ENCODE measurements at places on chromosomes 12 and 14.
A peak's percentile ranks its signal among the peaks of the same experiment; 100 is the strongest.

GRCh38 chr12:111635524-111635923 lies 36.4 kb upstream of the ATXN2 start:
- DNase-seq = no peak

DNA sequence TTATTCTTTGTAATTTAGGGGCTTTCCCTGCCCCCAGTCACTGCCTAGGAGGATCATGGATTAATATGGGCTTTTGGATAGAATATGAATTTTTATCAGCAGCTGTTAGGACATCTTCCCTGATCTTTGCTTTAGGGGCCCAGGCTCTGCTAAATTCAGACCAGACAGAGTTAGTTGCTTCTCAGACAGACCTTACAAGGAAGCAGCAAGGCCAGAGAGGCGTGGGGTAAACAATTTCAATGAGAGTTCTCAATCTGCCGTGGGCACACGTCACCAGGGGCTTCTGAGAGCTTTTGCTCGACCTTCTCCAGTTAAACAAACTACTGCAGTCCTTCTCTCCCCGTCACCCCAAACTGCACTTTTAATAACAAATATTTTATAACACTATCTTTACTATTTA lies 27.7 kb downstream of the FGF6 start:
- no peak for DNase-seq

DNA sequence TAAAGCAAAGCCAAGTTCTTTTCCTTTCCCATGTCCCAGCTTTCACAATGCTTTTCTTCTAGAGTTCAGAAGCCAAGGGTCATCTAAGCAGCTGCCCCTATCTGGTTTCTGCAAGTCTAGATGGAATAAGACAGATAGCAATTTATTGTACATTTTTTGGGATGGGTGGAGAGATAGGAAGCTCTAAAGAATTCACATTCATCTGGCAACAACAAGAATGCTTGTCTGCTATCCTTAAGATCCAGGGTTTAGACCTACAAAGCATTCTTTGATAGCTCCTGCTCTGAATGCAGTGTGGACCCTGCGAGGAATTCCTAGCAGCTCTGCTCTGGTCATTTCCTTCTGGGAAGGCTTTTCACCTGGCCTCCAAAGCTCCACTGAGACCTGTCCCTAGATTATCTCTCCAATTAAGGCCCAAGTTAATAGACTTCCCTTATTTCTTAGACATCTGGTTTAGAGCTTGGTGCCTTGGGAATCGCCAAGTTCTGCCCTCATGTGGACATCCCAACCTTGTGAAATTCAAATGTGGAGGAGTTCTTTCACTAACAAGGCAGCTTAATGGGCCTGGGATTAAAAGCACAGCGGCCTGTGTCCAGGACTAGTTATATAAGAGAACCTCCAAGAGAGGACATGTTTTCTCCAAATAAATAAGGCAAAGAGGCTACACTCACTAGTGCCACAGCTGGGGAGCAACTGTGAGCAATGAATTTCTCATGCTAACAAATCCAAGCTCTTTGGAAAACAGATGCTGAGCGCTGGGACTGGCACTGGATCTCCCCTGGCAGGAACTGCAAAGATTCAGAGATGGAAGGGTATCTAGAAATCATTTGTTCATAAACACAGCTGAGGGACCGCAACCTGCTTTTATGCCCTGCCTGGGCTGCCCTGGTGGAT lies 384.5 kb upstream of the DDHD1 start:
- no peak for DNase-seq

DNA sequence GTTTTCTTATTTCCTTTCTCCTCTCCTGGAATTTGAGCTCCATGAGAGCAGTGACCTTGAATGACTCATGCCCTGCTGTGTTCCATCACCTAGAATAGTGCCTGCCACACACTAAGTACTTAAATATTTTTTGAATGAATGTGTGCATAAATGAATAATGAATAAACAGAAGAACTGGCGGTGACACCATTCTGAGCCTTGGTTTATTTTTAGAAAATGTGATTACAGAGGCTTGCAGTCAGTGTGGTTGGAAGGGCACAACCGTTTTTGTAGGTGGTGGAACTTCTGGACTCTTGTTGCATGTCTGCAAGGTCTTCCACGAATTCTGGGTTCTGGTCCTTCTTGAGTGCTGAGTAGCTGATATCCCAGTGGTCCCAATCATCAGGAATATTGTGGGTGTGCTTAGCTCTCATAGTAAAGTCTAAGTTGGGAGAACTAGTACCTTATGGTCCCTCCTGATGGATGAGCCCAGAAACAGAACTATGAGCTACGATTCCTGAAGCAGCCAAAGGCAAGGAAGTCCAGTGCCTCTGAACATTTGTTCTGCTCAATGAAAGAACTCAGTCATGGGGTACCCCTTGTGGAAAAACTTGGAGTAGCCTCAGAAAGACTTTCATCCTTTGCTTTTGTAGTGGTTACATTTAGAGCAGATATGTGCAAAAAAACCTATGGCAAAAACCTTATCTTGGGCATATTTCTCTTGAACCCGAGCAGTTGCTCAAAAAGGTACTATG lies 28.8 kb upstream of the BHLHE41 start:
- no peak for DNase-seq

DNA sequence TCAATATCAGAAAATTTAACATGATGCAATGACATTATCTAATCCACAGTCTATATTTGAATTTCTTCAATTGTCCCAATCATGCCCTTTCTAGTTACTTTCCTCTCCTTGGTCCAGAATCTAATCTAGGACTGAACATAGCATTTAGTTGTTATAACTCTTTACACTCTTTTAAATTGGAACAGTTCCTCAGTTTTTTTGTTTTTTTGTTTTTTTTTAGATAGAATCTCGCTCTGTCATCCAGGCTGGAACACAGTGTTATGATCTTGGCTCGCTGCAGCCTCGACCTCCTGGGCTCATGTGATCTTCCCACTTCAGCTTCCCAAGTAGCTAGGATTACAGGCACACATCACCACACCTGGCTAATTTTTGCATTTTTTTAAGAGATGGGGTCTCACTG lies 63.1 kb downstream of the RERG start:
- no peak for DNase-seq

DNA sequence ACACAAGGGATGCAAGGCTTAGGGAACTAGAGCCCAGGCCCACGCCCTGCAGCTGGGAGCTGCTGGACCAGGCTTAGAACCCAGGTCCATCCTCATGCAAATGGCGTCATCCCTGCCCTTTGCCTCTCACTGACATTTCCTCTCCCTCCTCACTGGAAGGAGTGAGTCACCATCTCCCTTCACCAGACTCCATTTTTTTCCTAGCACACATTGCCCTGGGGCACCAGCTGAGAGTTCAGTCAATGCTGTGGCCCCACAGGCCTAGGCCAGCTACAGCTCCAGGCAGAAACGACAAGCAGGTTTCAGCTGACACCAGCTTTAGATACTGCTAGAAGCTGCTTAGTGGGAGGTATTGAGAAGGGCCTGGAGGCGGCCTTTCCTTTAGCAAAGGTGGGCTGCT lies 98.9 kb downstream of the RIMBP2 start:
- no peak for DNase-seq

DNA sequence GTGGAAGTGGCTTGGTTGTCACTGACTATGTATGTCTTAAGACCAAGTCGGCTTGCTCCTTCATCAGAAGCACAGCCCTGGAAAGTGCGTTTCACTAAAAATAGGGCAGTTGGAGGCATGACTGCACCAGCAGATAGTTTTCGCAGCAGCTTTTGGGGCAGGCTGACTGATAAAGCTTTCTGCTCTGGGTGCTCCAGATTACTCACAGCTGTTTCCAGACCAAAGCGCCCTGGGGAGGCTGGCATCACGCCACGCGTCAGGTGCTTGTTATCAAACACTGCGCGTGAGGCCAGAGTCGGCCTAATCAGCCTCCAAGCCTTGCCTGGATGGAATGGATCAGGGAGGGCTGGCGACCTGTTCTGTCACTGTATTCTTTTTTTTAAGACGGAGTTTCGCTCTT lies 13.3 kb upstream of the LRRC10 start:
- no peak for DNase-seq

DNA sequence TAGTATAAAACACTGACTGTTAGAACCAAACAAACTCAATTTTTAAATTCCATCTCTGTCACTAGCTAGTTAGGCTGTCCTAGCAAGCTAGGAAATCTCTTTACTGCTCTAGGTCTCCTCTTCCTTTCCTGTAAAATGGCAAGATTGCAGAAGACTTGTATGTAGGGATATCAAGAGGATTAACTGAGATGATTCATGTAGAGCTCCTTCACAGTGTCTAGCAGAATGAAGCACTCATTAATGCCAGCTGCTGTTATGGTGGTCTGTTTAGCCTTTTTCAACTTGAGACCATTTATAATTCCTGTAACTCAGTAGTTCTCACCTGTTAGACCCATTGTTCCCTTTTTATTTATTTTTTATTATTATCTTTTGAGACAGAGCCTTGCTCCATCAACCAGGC lies 67.8 kb upstream of the KCNH3 start:
- no peak for DNase-seq

DNA sequence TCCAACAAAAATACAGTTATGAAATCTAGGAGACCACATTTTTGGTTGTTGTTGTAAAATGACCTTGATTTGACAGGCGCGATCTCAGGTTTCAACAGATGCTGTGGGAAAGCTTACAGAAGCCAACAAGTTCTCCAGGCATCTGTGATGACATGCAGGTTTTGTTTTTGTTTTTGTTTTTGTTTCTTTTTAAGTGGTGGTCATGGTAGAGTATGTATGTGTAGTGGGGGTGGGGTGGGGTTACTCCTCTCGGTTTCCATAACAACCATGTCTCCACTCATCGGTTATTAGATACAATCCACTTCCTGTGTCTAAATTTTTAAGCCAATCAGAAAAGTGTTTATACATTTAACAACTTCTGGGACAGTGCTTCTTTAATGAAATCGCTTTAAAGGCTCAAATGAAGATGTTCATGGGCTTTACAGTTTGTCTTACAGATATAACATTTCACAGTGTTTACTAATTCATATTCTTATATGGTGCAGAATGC lies 199.9 kb upstream of the FOXN3 start:
- DNase-seq = peak; percentile 34

DNA sequence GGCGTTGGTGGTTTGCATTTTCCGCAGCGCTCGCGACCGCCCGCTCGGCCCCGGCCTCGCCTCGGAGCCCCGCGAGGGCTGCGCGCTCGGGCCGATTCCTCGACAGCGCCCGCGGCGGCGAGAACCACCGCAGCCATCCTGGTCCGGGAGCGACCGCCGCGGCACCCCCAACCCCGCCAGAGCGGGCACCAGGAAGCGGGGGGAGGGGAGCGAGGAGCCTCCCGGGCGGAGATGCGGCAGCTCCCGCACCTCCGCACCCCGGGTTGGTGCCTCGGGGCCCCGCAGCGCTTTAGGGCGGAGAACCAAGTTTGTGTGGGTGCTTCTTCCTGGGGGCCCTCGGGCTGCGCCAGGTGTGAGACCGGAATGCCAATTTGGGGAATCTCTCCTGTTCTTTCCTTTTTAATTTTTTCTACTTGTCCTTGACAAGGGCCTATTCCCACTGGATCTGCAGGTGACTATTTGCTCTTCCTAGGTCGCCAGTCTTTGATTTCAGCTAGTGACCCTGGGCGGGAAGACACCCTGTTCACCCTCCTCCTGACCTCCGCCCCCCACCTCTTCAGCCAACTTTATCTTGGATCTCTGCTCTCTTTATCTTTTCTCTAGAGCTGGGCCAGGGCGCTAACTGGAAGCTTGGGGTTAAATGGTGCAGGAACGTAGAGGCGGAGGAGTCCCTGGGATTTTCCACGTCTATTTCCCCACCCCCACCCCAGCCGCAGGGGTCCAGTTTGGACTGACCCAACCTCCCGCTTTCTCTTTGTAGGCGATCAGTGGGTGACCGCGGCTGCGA lies at the start of gene SOCS2:
TSS of gene SOCS2 (plus strand) at position 751 of the 787 bp plus-strand sequence. CDS start 223 bp downstream, outside the sequence.
- DNase-seq = peak; percentile 18

GRCh38 chr12:125518074-125518473 lies 452.8 kb downstream of the AACS start:
- no peak for DNase-seq

DNA sequence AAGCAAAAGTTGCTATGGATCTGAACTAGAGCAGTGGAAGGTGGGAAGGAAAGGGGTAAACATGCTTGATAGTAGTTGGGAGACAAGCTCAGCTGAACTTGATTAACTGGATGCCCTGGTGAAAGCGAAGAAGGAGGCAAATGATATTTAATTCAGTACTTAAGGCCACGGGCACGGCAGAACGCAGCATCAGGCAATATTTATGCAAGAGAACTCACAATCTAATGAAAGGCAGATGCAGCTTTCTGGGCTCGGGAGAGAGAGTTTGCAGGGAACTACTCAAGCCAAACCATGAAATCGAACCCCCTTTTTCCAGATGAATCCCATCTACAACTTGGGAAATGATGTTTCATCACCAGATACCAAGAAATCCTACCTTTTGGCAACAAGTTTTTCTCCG lies 3.5 kb upstream of the CNIH1 start:
- DNase-seq = no peak

DNA sequence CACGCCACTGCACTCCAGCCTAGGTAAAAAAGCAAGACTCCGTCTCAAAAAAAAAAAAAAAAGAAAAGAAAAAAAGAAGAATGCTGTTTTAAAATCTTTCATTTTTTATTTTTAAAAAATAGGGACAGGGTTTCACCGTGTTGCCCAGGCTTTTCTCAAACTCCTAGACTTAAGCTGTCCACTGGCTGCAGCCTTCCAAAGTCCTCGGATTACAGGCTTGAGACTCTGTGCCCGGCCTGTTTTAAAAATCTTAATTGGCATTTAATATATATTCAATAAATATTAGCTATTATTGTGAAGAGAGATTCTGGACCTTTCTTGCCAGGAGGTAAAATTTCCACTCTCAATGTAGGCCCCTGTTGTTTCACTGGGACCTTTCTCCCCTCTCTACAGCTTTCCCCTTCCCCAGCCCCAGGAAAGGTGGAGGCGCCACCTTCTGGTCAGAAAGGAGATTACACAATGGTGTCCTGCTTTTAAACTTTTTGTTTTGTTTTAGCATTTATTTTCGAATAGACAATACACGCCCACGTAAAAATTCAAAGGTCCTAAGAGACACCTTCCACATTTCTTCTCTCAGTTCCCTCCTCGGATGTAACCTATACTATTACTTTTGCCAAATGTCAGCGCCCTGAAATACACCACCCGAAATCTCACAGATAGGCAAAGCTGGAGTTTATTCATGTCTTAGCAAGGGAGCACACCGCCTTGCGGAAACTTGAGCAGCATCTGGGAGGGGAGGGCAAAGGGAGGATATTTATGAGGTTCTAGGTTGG lies 23.8 kb upstream of the PHC1 start:
- peak; percentile 61 for DNase-seq

DNA sequence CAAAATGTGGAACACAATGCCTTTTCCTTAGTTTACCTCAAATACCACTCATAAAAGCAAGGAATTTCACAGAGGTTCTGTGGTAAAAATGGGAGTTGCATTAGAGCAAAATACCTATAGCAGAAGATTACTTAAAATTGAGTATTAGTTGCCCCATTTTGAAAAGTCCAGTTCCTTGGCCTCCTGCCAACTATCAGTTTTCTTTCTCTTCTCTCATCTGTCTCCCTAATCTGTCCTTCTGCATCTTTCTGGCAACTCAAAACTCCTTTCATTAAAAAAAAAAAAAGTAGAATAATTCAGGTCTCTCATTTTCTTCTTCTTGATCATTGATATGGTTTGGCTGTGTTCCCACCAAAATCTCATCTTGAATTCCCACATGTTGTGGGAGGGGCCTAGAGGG lies 127.3 kb downstream of the ATP23 start:
- no peak for DNase-seq

- no peak for DNase-seq
Observed at GRCh38 chr12:68733661-68734071, 12.3 kb upstream of the SLC35E3 start.

GRCh38 chr12:31751085-31751484 lies 22.3 kb upstream of the AMN1 start:
- no peak for DNase-seq

- peak; percentile 63 for DNase-seq
Observed at GRCh38 chr12:121110211-121110940, 22.3 kb upstream of the P2RX7 start.

GRCh38 chr12:98724384-98725155 lies 79.5 kb downstream of the APAF1 start:
- no peak for DNase-seq

- DNase-seq = no peak
Observed at GRCh38 chr12:11862798-11863197, 207.9 kb upstream of the BCL2L14 start.

All from activated CD4-positive, alpha-beta T cell treated with anti-CD3 and anti-CD28 coated beads, Interleukin-2, amount 50 U/mL, for 1 hour (primary cell).